ENCODE measurements at places on chromosomes 7 and 10.

DNA sequence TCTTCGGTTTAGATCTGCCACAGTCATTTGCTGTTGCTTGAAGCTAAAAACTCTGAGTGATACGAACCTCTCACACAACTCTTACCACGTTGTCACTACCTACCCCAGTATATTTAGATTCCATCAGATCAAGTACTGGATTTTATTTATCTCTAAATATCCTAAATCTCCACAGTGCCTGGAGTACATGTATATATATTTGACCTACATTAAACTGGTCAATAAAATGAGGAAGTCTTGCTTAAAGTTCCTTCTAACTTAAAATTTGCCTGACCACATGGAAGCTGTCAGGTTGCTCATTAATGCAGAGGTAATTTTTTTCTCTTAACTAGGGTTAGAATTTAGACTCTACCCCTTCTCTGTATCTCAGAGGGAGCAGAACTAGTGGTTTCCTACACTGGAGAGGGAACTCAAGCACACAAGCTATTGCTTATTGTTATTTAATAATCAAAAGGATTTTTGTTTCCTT lies 3.1 kb upstream of the MACC1 start:
- no peak for DNase-seq

- no peak for DNase-seq
These were observed 121.5 kb upstream of the DPP6 start for GRCh38 chr7:153930696-153931095.

DNA sequence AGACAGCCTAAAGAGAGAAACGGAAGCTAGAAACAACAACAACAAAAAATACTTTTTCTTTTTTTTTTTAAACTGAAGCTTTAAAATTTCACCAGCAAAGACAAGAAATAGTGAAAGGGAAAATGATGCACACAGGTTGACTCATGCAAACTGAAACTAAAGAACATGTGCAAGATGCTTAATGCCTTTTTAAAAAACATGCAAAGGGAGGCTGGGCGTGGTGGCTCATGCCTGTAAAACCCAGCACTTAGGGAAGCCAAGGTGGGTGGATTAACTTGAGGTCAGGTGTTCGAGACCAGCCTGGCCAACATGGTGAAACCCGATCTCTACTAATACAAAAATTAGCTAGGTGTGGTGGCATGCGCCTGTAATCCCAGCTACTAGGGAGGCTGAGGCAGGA lies 15.1 kb upstream of the CUBN start:
- no peak for DNase-seq

DNA sequence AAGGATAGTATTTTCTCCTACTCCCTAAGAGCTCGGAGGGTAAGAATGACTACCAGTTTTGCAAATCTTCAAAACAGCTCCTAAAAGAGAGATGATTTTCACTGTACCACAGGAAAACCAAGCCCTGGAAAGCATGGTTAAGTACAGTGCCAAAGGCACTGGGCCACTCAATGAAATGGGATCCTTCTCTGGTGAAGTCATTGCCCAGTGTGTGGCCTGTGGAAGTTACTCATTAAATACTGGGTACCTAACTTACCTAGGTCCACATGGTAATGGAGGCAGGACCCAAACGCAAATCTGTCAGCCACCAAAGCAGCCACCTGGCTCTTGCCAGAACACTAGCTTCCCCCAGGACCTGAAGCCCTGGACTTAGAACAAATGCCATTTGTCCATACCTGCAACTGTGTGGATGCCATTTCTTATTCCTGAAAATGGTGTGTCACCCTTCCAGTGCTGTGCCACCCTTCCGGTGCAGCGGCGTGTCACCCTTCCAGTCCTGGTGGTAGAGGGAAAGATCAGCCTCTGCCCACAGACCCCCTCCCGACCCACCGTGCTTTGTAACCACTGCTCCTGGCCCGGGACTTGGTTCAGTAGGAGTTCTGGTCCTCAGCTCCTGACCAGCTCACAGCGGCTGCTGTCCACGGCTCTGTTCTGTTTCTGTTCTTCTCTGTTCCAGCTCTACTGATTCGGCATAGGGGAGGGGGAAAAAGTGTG lies 659.2 kb downstream of the SDK1 start:
- DNase-seq = no peak

DNA sequence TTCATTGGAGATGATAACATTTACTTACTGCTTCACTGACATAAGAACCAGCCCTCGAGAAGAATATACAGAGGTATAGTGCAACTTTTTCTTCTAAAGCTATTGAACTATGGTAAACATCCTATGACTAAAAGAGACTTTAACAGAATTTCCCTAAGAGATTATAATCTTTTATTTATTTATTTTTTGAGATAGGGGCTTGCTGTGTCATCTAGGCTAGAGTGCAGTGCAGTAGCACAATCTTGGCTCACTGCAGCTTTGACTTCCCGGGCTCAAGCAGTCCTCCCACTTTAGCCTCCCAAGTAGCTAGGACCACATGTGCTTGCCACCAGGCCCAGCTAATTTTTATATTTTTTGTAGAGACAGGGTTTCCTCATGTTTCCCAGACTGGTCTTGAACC lies 258.5 kb upstream of the FERD3L start:
- no peak for DNase-seq

GRCh38 chr10:18523025-18523424 lies 128.4 kb downstream of the NSUN6 start:
- no peak for DNase-seq

- DNase-seq = peak; percentile 69
These were observed 18.5 kb downstream of the BICC1 start for GRCh38 chr10:58531084-58531695.

GRCh38 chr7:112416127-112416526 lies 34.1 kb upstream of the IFRD1 start:
- no peak for DNase-seq

GRCh38 chr7:147510923-147511322 lies 1079.6 kb upstream of the C7orf33 start:
- no peak for DNase-seq

DNA sequence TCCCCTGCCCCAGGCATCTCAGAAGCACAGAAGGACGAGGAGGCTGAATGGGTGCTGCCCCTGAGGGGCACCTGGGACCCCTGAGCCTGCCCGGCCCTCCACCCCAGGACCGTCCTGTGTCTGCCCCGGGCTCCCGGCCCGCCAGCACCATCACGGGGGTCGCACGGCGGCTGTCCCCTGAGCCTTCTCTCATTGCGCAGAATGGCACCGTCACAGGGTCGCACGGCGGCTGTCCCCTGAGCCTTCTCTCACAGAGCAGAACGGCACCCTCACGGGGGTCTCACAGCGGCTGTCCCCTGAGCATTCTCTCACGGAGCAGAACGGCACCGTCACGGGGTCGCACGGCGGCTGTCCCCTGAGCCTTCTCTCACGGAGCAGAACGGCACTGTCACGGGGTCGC lies 31.5 kb downstream of the FAM20C start:
- DNase-seq = no peak

DNA sequence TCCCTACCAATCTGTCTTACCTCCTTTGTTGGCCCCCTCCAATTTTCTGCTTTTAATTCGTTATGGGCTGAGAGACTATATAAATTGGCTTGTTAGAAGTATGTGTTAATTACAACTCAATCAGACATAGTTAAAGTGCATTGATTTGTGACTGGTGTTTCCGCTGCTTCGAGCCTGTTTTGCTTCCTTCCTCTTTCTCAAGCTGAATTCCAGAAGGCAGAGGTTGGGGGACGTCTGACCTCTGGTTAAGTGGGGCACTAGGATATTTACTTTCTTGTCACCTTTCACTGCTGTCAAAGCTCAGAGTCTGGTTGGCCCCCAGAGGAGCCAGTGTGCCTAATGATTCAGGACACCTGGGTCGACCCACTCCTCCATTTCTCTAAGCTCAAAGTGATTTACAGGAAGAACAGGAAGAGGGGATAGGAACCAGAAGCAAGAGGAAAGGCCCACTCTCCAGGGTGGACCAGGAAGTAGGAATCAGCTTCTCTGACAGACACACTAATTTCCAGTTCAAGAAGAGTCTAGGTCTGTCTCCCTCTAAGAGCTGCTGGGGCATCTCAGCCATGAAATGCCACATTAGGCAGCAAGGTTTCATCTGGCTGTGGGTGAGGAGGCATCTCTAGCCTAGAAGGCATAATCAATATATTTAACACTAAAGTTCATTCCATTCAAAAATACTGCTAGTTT lies 397.2 kb upstream of the NPVF start:
- DNase-seq = no peak

DNA sequence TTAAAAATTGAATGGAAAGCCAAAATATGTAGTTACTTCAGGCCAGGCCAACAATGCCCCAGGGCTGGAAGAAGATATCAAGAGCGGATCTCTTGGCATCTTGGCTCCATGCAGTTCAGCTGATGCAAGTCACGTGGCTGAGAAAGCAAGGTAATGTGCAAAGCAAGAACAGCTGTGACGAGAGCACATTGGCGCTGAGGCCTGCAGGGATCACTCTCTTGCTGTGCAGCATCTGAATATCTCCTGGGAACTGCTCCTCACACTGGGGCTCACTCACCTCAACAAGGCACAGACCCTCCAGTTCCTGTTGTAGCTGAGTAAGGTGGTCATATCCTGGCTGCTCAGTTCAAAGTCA lies 14.0 kb downstream of the AKR1B1 start:
- DNase-seq = no peak

DNA sequence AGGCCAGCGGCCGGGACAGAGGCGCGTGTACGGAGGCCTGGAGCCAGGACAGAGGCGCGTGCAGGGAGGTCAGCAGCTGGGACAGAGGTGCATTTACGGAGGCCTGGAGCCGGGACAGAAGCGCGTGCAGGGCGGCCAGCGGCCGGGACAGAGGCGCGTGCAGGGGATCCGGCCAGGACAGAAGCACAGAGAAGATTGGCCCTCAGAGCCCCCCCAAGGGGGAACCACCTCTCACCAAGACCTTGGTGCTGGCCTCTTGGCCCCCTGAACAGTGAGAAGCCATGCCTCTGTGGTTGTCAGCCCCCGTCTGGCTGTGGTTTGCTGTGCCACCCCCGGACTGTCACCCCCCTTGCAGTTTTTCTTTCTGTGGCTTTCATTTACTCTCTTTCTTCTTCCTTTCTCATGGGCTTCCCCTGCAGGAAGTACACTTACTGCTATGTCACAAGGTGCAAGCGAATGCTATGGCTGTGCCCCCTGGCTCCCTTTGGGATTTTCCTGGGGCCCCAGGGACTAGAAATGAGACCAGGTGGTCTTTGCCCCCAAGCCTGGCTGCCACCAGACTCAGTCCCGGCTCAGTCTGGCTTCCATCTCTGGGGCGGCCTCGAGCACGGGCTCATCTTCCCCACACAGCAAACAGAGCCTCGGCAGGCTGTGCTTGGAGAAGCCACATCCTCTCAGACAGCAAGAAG lies 41.1 kb downstream of the INSIG1 start:
- DNase-seq = no peak

DNA sequence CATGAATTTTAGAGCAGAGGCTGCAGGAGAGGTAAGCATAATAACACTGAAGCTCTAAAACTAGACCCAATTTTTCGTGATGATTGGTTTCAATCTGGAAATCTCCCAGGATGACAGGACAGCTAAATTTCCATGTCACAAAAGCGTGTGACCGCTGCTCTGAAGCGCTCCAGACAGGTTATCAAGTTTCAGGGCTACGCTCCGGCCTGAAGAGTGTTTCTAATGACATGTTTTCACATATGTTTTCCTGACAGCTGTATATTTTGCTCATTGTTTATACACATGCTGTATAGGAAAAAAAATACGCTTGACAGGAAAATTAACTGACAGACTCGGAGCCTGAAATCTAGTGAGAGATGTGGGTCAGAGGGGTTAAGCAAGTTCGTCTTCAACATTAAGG lies 219.8 kb upstream of the BMPER start:
- no peak for DNase-seq

DNA sequence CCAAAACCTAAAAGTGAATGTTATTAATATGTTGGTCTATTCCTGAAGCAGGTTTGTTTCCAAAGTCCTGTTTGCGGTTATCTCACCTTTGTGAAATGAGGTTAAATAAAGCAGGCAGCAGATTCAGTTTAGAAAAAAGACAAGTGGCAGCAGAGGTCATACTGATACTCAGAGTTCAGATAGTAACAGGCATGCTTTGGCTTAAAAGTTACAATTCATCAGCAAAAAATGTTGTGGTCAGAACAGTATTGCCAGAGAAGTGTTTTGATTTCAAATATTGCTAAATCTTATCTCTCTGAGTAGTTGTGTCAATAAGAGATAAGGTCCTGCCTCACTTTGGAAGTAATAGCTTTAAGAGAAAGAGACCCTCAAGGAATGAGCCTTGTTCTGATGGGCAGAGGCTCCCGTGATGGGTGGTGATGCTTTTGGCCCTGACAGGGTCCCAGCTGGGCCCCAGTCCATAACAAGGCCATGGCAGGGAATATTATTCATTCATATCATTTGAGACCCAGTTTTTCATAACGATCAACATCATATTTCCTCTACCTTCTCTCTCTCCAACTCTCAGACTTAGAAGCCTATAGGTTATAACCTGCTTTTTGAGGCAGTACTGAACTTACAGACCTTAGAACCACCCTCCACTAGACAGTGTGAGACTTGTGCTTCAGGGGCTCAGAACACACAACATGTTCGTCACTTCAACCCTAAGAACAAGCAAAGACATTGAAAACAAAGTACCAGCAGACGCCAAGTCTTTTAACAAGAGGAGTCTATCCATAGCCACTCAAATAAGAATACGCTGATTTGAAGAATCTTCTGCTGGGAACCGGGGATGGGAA lies 58.5 kb upstream of the AHR start:
- no peak for DNase-seq

- no peak for DNase-seq
These were observed 89.9 kb downstream of the GOLGA7B start for GRCh38 chr10:97939446-97939990.

DNA sequence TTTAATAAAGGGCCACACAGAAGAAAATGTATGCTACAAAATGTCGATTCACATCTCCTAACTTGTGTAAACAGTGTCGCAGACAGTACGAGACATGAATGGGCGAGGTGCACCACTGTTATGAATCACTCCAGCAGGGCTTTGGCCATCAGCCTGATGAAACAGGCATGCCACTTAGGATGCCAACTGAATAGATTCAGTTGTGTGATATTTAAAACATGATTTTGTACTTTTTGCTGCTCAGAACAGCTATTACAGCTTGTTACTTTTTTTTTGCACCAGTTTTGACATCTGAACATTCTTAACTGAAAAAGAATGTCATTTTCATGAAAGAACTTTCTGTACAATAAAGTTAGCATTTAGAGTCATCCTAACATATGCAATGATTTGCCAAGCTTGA lies 138.1 kb downstream of the VTI1A start:
- DNase-seq = no peak

DNA sequence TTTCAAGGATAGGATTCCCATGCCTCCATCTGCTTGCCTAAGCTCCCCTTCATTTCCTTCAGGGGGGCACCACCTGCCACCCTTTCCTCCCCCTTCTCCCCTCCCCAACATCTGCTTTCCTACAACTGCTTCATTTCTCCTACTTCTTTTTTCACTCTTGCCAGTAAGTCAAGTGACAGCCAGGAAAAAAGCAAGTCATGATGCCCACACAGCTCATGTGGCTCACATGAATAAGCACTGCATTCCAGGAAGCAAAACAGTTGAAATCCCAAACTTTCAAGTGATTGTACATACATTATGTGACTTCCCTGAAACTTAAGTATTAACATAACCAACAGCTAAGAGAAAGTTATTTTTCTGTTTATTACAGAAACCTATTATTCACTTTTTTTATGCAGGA lies 78.6 kb downstream of the TNS3 start:
- DNase-seq = no peak

Data from WTC11 (cell line).